ENCODE measurements at places on chromosomes 5 and 9. TPM values are rescaled to one million over a fixed set of nuclear protein-coding genes. Genes with fewer than 3 reads are reported as not detected.

The TMEM252 gene
- not detected for total RNA-seq

The SH3RF2 gene
- 0.73 TPM for total RNA-seq

The DAB2IP gene
- 38.2 TPM for total RNA-seq

The MYMK gene
- total RNA-seq: not detected

The DNAH5 gene
- total RNA-seq: not detected

The EPB41L4A gene
- total RNA-seq: 8.0 TPM

The LHX3 gene
- not detected for total RNA-seq

The WNT8A gene
- not detected for total RNA-seq

The PCDHB6 gene
- not detected for total RNA-seq

The CHSY3 gene
- 15.0 TPM for total RNA-seq

The S100Z gene
- total RNA-seq: not detected

The FRRS1L gene
- not detected for total RNA-seq

The GABRA1 gene
- total RNA-seq: not detected

The SOX30 gene
- total RNA-seq: not detected

The DNAJC21 gene
- total RNA-seq: 12.7 TPM

The DOK3 gene
- 3.4 TPM for total RNA-seq

The INSL6 gene
- total RNA-seq: not detected

The AK3 gene
- 41.3 TPM for total RNA-seq

The SLC25A2 gene
- total RNA-seq: under 0.01 TPM

The ARHGEF39 gene
- 7.0 TPM for total RNA-seq

The CRHBP gene
- not detected for total RNA-seq

The AHRR gene
- total RNA-seq: 41.0 TPM

Data from melanocyte of skin (primary cell).